Heart right ventricle (tissue), 16 donors: ENCODE measurements at places on chromosomes 1 and 21.

DNA sequence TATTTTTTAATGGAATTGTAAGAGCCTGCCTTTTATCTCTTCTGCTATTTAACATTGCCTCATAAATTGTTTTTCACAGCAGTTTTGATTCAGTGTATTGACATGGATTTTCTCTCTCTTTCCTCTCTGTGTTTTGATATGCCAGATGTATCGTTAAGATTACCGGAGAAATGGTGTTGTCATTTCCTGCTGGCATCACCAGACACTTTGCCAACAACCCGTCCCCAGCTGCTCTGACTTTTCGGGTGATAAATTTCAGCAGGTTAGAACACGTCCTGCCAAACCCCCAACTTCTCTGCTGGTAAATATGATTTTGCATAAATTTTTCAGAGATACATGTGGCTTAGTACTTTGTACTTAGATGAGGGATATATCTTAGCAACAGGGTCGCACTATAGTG is 23.1 kb upstream of the DYNLT5 start:
- no peak for DNase-seq

DNA sequence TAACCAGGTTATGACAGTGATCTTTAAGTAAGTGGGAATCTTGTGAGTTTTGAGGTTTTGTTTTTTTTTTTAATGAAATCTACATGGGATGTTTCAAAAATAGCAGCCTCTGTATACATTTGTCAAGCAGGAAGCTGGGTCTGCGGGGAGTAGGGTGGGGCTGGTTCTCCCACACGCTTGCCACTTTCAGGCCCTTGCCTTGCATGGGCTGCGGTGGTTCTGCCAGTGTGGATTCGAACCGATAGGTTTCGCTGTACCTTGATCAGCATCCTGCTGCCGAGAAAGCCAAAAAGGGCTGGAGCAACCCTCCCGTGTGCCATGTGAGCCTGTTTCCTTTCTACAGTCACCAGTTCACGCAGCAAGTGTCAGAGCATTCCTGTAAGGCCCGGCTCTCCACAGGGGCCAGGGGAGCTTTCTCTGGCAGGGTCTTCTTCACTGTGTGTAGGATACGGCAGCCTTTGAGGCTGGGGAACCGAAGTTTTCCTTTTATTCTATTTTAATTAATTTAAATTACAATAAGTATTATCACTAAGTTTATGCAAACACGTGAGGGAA is 79.2 kb upstream of the SAMD11 start:
- DNase-seq: no peak

DNA sequence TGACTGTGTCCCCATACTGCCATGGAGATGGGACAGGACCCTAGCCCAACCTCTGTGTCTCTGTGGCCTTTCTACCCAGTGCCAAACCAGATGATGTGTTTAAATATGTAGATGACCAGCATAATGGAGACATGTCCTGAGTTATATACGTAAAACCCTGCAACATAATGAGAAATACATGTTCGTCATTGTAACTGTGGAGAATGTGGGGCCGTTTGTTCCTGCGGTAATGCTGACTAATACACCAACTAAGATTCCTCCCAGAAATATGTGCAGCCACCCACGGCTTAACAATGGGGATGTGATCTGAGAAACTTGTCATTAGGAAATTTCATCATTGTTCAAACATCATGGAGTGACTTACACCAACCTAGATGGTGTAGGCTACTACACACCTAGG is 71.7 kb upstream of the SIM2 start:
- no peak for DNase-seq

- DNase-seq: no peak
Measured at GRCh38 chr1:36295390-36295789, 10.8 kb upstream of the SH3D21 start.

GRCh38 chr1:196308176-196308575 is 300.1 kb downstream of the KCNT2 start:
- DNase-seq: no peak

DNA sequence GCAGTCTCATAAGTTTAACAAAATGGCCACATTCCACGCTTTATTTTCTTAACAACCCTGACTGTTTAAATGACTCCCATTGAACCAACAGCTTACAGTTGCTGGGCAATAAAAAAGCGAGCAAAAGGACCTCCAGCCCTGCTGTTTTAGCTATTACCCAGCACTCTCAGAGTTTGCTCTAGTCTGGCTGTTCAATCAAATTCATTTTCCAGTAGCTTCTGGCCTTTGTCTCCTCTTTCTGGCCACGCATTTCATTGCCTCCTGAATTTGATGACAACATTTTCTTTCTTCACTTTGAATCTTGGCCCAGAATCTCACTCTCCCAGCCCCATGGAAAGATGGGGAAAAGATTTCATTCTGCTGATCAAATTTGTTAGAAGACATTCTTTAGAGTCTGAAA is 44.1 kb upstream of the DOCK7 start:
- DNase-seq: no peak

- DNase-seq: no peak
Measured at GRCh38 chr1:245988393-245989078, 518.5 kb downstream of the SMYD3 start.

DNA sequence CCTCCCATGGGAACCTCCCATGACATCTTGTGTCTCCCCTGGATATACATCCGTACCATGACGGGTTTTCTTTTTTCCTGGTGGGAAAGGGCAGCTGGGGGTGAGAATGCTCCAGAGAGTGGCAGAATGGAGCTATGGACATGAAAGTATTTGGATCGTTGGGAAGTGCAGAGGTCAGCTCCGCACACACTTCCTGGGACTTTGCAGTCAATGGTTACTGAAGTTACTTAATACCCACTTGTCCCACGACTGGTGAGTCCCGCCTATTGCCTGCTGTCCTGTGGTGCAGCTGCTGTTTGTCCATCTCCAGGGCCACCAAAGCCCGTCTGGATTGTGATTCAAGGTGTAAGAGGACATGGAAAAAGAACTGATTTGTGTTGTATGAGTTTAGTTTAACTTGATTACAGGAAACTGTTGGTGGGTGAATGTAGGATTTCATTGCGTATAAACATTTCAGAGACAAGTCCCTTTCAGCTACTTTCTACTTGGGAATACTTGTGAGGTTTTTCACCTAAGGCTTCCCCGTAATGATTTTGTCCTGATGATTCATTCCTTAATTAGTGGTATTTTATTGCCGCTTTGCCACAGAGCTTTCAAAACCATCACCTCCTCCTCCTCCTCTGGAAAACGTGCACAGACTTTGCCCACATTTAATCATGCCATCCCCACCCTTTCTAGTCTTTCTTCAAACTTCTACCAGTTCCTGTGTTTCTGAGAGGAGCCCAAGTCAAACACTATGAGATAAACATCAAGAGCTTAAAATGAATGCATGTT is 308.8 kb downstream of the KIF26B start:
- no peak for DNase-seq

DNA sequence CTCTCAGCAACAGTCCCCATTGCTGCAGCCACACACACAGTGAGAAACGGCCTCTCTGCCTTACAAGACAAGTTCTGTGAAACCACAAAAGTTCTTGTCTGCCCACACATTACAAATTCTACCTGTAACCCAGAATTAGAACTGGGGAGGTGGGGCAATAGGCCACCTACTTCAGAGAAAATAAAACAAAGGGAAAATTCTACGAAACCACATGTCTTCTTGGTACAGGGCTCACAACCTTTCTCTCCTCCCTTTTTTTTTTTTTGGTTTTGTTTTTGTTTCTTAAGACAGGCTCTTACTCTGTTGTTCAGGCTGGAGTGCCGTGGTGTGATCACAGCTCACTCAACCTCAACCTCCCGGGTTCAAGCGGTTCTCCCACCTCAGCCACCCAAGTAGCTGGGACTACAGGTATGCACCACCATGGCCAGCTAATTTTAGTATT is 30.2 kb downstream of the LPAR3 start:
- DNase-seq: no peak

GRCh38 chr1:33583567-33583966 is 111.1 kb downstream of the ZSCAN20 start:
- no peak for DNase-seq

- no peak for DNase-seq
Measured at GRCh38 chr1:172970186-172970585, 80.6 kb downstream of the TNFSF18 start.

- DNase-seq: no peak
Measured at GRCh38 chr1:64598100-64598571, 128.2 kb downstream of the CACHD1 start.

DNA sequence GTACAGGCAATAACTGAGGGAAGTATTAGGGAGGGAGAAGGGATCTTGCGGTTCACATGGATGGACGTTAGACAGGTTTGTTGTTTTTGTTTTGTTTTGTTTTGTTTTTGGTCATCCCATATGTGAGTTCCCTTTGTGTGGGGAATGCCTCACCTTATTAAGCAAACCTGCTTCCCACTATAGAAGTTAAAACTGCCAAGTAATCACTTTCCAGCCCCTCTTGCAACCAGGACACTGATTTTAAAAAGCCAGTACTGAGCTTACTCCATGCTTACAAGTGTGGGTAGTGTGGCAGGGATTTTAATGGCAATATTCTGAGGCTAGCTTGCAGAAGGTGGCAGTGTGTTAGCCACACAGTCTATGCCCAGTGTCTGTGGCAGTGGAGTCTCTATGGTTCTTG is 26.5 kb downstream of the SPATA45 start:
- DNase-seq: no peak

DNA sequence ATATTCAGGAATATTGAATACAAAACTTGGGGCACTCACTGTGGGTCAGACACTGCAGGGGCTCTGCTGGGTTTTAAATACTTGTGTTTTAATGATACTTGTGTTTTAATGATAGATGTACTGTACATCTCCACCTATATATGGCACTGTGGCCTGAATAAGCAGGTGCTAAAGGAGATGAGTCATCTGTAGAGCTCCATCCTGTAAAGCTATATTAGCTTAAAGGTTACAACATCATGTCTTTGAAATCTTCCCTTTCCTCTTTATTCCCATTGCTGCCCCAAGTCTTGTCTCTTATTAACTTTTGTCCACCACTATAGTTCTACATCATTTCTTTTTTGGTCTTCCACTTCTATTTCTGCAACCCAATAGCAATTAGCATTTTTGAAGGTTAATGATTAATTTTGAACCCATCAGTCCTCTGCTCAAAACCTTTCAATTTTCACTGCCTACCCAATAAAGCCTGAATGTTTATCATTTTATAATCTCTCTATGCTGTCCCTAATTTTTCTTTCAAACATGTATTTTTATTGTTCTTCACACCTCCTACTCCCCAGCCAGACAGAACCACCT is 113.3 kb upstream of the PTGFR start:
- DNase-seq: no peak

DNA sequence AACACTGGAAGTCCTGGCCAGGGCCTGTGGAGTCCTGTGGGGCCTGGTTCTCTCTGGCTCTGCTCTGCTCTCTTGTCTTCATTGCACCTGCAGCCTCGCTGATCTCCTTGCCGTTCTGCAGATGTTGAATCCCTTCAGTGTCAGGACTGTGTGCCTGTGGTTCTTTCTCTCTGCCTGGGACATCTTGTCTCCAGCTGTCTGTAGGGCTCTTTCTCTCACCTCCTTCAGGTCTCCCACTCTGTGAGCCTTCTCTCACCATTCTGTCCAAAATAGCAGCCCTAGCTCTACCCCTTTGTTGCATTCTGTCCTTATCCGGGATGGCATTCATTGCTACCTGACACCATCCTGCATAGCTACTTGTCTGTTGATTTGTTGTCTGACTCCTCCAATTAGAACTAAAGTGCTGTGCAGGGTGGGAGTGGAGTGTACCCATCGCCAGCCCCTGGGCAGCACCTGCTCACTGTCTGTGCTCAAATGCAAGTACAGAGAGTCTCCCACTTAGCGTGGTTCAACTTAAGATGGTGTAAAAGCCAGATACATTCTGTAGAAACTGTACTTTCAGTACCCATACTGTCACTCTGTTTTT is 8.9 kb downstream of the PGBD2 start:
- no peak for DNase-seq

DNA sequence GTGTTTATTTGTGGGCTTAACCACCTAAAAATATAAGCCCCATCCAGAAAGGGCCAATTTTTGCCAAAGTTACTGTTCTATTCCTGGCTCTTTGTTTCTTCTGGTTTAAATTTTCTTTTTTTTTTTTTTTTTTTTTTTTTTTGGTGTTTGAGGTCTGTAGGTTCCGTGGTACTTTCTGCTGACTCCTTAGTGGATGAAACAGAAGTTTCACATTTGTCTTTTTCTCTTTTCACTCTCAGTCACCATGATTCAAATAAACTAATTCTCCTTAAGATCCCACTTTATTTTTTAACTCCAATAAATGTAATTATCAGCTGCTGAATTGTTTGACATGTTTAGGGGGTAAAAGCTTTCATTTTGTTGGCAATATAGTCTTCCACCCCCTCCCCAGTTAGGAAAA is 322.3 kb downstream of the CHRM3 start:
- DNase-seq: no peak

- DNase-seq: no peak
Measured at GRCh38 chr1:163013826-163014600, 55.1 kb upstream of the RGS4 start.

DNA sequence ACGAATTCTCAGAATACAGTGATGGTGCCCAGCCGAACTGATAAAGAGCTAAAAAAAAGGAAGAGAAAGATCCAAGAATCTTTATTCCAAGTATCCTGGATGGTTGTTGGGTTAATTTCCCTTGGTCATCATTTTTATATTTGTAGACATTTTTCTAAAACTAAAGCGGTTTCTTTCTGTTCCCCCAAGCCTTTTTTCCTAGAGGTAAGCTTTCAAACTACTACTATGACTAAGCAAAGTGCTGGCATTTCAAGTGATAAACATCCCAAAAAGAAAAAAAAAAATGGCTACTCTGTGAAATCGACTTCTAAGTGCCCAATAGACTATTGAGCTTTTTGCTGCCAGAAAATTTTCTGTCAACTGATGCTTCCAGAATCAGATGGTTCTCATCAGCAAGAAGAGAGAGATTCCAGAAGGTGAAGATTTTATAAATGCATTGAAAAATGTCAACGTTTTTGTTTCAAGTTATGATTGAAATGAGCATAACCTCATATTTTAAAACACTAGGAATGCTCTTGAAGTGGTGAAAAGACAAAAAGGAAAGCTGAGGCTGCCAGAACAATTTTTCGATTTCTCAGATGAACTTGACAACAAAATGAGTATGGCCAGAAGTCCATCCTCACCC is 96.1 kb upstream of the ZC3H11B start:
- no peak for DNase-seq

DNA sequence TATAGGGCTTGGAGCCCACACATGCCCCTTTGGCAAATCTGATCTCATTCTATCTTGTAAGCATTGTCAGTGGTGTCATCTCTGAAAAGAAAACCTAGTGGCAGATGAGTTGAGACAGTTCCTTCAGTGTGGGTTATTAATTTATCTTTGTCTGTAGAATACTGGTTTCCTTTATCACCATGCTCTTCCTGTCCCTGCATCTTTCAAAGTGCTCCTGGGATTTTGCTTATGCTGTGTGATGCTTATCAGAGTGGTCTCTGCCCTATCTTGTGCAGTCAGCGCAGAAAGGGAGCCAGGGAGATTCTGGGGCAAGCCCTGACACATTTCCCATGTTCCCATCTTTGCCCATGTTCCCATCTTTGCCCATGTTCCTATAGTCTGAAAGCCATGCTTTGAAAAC is 402.9 kb downstream of the RWDD3 start:
- DNase-seq: no peak

GRCh38 chr1:53625766-53626520 is 113.0 kb downstream of the GLIS1 start:
- no peak for DNase-seq

GRCh38 chr1:58818075-58818474 is 34.2 kb upstream of the JUN start:
- no peak for DNase-seq

GRCh38 chr1:119743776-119744597 is 24.7 kb downstream of the HMGCS2 start:
- DNase-seq: peak; percentile 44

GRCh38 chr1:5887349-5887970 is 104.8 kb downstream of the NPHP4 start:
- no peak for DNase-seq

- DNase-seq: peak; percentile 79
Measured at GRCh38 chr1:147494998-147495580, 46.2 kb upstream of the BCL9 start.
